Smooth muscle cell of the pulmonary artery (primary cell): ENCODE measurements at places on chromosomes 7 and 10. TPM values are rescaled to one million over a fixed set of nuclear protein-coding genes. Genes with fewer than 3 reads are reported as not detected.

PLAC9 gene
- total RNA-seq = 8.0 and 18.2 TPM in 2 replicates

PCGF6 gene
- 8.3 and 8.5 TPM in 2 replicates for total RNA-seq

ST8SIA6 gene
- 0.13 TPM in 1 of 2 replicates, not detected in the other for total RNA-seq

CC2D2B gene
- 0.07 and 0.17 TPM in 2 replicates for total RNA-seq

SMARCD3 gene
- 37.1 and 38.7 TPM in 2 replicates for total RNA-seq

HYAL4 gene
- not detected in 2 replicates for total RNA-seq

RBM20 gene
- 2.4 and 5.1 TPM in 2 replicates for total RNA-seq

AGR3 gene
- not detected in 2 replicates for total RNA-seq

OR2A5 gene
- total RNA-seq = not detected in 2 replicates
